ENCODE measurements at places on chromosomes 16 and 17. TPM values are rescaled to one million over a fixed set of nuclear protein-coding genes. Genes with fewer than 3 reads are reported as not detected.

PLEKHH3 gene
- 0.56 TPM for total RNA-seq

GRAPL gene
- total RNA-seq, result 2.0 TPM

PRKCB gene
- total RNA-seq, result 41.4 TPM

OR2C1 gene
- total RNA-seq, result not detected

KRT36 gene
- total RNA-seq, result not detected

SPN gene
- total RNA-seq, result 37.5 TPM

TMC7 gene
- not detected for total RNA-seq

KRTAP9-2 gene
- not detected for total RNA-seq

ALDH3A1 gene
- total RNA-seq, result not detected

SLC5A10 gene
- not detected for total RNA-seq

MAZ gene
- total RNA-seq, result 321 TPM

Measured in activated T-cell treated with anti-CD3 and anti-CD28 coated beads, Interleukin-2, amount 50 U/mL, for 4 hours (primary cell).